Activated CD4-positive, alpha-beta T cell treated with anti-CD3 and anti-CD28 coated beads for 1 hour (primary cell): ENCODE measurements at places on chromosomes 16 and 17.

DNA sequence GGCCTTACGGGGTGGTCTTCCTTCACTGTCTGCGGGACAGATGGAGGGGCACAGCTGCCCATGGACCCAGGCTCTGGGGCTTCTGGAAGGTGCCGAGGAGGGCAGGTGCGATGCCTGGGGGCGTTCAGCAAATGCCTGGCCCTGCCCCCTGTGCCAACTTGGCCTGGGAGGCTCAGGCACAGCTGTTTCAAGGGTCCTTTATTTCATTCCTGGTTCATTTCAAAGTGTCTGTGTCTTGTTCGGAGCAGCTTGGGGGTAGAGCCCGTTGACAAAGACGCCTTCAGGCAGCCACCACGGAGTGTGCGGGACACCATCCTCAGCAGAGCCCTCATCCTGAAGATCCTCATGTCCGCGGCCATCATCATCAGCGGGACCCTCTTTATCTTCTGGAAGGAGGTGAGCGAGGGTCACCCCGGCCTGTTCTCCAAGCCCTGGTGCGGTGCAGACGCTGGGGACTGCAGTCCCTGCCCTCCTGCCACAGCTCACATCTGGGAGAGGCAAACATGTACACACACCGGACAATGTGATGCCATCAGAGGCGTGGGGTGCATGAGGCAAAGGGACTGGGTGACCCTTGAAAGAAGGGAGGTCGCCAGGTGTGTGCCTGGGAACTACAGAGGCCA lies 43.9 kb downstream of the MEAK7 start:
- no peak for DNase-seq

GRCh38 chr17:63247706-63248105 lies 198.4 kb downstream of the CYB561 start:
- DNase-seq = no peak

DNA sequence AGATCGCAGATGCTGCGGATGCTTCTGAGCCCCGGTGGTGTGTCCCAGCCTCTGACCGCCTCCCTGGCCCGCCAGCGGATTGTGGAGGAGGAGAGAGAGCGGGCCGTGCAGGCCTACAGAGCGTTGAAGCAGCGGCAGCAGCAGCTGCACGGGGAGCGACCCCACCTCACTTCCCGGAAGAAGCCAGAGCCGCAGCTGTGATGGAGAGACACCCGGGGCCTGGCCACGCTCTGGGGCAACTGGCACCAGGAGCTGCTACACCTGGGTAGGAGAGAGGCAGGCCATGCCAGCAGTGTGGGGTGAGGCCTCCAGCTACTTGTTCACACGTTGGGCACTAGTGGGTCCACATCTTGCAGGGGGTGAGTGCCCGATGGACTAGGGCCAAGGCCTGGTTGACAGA lies 6.0 kb downstream of the CCDC137 start:
- no peak for DNase-seq

- DNase-seq = no peak
Measured at GRCh38 chr16:49619811-49620157, 236.1 kb downstream of the ZNF423 start.

GRCh38 chr17:72565006-72565405 lies 444.2 kb downstream of the SOX9 start:
- DNase-seq = no peak

DNA sequence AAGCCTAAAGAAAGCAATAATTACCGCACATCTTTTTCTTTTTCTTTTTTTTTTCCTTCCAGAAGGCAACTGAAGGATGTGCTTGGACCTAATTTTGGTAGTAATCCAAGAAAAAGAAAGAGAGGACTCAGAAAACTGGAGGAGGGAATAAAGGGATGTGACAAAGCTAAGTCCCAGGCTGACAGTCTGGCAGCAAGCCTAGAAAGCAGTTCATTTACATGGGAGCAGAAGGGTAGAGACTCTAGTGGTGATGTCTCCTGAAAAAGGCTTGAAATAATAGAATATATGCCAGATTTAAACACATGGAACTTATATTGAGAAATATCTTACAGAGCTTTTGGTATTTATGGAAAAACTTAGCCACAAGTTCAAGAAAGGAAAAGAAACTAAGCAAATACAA lies 101.0 kb upstream of the SHISA6 start:
- no peak for DNase-seq

- DNase-seq = no peak
Measured at GRCh38 chr17:51354936-51355335, 94.6 kb downstream of the UTP18 start.

DNA sequence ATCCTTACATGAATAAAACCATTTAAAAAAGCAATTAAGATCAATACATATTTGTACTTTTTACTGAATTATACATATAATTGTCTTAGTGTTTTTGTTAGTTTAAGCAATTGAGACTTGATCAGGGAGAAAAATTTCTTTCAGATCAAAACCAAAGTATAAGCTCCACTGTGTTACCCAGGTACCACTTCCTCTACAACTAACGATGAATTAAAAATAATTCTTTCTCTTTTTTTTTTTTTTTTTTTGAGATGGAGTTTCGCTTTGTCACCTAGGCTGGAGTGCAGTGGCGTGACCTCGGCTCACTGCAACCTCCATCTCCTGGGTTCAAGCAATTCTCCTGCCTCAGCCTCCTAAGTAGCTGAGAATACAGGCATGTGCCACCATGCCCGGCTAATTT lies 6.8 kb downstream of the FBXO47 start:
- no peak for DNase-seq

GRCh38 chr16:47026947-47027346 lies 53.5 kb upstream of the DNAJA2 start:
- DNase-seq = no peak

DNA sequence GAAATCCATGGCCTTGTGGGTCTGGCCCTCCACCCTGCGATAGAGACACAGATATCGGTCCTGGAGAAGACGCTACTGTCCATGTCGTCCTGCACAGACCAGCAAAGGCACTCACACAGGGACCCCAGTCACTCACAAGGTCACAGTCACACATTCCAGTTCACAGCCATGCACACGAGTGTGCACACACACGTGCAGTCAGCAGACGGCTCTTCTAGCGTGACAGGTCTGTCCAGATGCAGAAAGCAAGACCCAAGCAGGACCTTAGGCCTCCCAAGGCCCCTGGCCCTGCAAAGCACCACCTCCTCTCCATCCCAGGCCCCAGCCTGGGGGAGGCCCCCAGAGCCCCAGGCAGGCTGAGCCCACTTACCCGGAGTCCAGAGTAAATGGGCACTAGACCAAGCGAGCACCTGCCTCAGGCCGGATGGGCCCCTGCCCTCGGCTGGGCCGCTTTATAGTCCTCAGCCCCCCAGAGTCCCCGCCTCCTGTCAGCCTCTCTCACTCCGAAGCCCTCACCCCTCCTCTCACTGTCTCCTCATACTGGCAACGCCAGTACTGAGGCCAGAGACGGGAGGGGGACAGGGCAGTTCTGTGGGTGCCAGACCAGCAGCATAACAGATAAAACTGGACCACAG lies at the start of gene PPY:
TSS of gene PPY (minus strand) at position 426 of the 635 bp plus-strand sequence. CDS start 822 bp downstream, outside the sequence.
- DNase-seq = no peak

DNA sequence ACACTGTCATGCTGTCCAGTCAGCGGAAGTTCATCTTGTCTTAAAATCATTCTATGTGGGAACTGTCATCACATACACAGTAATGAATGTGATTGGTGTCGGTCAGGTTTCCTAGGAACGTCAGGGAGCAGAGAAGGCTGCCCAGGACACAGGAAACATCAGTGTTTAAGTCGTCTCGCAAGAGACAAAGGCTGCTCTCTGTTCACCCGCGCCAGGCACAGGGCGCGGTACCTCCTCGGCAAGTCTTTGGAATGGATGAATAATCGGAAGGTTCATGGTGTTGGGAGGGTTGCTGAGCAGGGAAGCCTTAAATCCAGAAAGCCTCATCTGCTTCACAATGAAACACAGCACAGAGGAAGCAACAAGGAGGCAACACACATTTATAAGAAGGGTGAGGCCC lies 148.2 kb downstream of the CPPED1 start:
- no peak for DNase-seq

DNA sequence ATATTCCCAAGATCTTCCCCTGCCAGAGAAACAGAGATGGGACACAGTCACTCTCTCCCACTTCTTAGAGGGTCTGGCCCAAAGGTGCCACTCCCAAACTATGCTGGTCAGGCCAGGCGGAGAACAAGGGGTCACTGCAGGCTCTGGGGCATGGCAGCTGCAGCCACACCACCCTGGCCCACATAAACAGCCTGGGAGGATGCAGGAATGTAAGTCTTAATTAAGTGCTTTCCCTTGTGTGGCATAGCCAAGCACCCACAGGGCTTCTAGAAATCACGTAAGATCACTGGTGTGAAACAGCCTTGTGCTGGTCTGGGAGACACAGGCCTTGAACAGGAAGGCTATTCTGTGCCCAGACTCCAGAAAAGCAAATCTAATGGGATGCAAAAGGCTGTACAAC lies 31.5 kb downstream of the ABCC12 start:
- no peak for DNase-seq

- peak; percentile 55 for DNase-seq
Measured at GRCh38 chr16:1363501-1364041, 11.8 kb downstream of the GNPTG start.

GRCh38 chr16:11280616-11281522 lies at the start of gene PRM1:
TSS of gene PRM1 (minus strand) at chr16:11281330. CDS start at chr16:11281238, 92 bp downstream.
- DNase-seq = no peak

- DNase-seq = no peak
Measured at GRCh38 chr17:48513097-48513496, 17.7 kb downstream of the HOXB1 start.

- DNase-seq = no peak
Measured at GRCh38 chr17:27502526-27503324, 46.5 kb downstream of the KSR1 start.
